ENCODE measurements at places on chromosomes 7 and 10.
A peak's percentile ranks its signal among the peaks of the same experiment; 100 is the strongest.

- no peak for DNase-seq
Measured at GRCh38 chr10:109889867-109890266, 33.4 kb downstream of the XPNPEP1 start.

GRCh38 chr7:54839575-54840213 is 80.7 kb upstream of the SEC61G start:
- no peak for DNase-seq

GRCh38 chr7:142614116-142614515 is 135.2 kb upstream of the PRSS1 start:
- DNase-seq, result no peak

DNA sequence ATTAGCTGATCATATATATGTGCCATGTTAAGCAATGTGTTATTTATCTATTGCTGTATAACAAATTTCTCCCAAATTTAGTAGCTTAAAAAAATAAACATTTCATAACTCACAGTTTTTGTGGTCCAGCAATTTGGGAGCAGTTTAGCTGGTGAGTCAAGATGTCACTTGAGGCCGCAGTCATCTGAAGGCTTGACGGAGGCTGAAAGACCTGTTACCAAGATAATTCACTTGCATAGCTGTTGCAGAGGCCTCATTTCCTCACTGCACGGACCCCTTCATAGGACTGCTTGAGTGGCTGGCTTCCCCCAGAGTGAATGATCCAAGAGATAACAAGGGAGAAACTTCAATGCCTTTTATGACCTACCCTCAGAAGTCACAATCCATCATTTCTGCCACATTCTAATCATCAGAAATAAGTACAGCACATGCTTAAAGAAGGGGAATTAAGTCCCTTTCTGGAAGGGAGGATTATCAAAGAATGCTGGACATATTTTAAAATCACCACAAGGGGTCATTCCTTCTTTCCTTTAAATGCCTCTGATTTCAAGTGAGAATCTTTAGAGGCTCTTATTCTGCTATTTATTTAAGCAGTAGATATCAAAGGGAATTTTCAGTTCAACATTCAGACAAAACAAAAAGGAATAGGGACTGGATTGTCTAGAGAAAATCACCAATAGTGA is 10.5 kb upstream of the SRPK2 start:
- no peak for DNase-seq

GRCh38 chr7:113092762-113093161 is 6.1 kb upstream of the GPR85 start:
- DNase-seq, result no peak

DNA sequence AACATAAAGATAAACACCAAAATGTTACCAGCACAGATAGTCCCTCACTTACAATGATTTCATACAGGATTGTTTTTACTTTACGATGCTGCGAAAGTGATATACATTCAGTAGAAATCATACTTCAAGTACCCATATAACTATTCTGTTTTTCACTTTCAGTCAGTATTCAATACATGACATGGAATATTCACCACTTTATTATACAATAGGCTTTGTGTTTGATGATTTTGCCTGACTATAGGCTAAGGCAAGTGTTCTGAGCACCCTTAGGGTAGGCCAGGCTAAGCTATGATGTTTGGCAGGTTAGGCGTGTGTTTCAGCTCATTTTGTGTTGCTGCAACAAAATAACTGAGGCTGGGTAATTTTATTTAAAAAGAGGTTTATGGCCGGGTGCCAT is 155.0 kb downstream of the RTKN2 start:
- DNase-seq, result no peak

- DNase-seq, result no peak
Measured at GRCh38 chr10:36251068-36251467, 609.0 kb upstream of the FZD8 start.

DNA sequence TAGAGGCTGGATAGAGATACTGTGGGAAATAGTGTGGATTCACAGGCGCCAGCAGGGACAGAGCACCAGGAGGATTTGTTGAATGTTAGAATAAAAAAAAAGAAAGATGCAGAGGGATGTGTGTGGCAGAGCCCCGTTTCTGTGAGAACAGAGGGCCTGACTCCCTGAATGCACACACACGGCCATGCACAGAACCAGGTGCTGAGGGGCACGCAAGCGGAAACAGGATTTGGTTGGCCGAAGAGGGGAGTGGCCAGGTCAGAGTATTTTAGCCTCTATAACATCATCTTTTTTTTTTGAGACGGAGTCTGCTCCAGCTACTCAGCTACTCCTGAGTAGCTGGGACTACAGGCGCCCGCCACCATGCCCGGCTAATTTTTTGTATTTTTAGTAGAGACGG is 21.9 kb downstream of the IQCE start:
- DNase-seq, result no peak

DNA sequence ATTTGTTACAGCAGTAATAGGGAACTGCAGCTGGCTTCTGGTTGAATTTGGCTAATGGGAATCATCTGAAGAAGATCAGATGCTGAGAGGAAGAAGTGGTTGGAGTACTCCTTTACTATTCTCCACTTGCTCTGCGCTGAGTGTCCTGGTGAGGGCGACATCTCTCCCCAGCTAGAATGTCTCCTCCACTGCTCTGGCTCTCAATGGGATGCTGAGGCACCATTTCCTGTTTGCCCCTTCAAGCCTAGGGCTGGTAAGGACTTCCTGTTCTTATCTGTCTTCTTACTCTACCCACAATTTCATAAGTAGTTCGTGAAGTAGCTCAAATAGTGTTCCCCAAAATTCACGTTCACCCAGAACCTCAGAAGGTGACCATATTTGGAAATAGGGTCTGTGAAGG is 43.2 kb upstream of the TES start:
- DNase-seq, result no peak

GRCh38 chr7:123114288-123114687 is 85.5 kb downstream of the SLC13A1 start:
- no peak for DNase-seq

DNA sequence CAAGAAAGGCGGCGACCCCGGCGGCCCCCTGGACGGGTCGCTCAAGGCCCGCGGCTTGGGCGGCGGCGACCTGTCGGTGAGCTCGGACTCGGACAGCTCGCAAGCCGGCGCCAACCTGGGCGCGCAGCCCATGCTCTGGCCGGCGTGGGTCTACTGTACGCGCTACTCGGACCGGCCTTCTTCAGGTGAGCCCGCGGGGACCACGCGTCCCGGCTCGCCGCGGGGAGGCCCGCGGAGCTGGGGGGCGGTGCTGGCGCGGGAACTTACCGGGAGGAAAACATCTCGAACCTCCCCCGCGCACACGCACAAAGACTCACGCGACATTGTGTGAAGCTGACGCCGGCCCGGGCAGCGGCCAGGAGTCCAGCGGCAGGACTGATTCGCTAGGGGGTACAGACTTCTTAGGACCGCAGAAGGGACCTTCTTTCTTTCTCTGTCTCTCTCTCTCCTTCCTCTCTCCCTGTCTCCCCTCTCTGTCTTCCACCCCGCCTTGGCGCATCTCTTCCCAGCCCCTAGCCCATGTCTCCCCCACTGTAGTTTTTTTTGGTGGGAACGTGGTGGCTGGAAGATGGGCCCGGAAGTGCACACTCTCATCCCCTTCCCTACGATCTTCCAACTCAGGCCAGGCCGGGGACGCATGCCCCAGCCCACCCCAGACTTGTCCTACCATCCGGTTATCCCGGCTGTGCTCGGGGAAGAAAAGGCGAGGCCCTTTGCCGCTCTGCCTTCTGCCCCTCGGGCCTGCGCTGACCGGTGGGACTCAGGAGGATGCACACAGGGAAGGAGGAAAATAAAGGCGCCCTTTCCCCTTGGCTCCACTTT is 1.2 kb downstream of the EN2 start:
- DNase-seq, result no peak

DNA sequence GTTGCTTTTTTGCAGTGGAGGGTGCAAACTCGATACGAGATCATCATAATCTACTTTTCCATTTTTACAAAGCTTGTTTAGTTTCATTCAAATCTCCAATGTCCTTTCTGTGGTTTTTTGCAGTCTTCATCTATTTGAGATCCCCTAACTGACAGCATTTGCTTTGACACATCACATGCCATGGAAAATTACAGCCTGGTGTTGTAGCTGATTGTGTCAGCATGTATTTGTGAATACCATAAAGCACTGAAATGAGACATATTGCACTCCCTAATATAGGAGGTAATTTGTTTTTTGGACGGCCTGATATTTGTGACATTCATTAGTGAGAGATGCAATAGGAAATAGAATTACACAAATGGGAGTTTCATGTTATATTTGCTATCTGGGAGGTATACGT is 620.8 kb downstream of the KCNMA1 start:
- no peak for DNase-seq

DNA sequence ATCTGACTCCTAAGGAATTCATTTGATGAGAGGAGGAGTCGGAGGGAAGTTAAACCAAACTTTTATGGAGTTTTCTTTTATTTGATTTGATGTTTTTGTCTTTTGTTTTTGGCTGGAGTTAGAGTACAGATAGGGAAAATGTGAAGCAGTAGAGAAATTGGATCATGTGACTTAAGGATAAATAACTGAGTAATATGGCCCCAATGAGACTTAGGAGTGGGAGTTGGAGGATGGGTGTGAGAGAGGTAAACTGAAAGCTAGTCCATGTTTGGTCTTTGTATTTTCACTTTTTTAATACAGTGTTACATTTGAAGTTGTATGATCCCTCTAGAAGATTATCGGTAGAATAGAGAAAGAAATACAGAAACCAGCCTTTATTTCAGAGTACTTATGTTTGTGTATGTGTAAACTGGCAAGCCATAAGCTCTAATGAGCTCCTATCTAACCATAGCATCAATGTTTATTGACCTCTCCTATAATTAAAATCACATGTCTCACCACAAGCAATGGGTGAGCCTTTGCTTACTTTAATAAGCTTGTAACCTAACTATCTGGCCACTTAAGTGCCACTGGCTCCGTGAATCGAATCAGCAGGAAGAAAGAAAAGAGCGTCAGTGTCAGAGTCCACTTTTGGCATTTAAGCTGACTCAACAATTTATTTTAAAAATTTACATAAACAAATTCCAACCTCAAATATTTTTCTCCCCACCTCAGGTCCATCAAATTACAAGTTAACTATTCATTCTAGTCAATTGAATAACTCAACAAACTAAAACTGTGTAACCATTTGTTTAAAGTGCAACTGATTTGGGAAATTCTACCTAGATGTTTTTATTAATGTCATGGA is 113.8 kb downstream of the EPDR1 start:
- no peak for DNase-seq

GRCh38 chr7:46972205-46972604 is 609.7 kb downstream of the TNS3 start:
- no peak for DNase-seq

GRCh38 chr10:73765066-73765465 is 16.8 kb upstream of the CHCHD1 start:
- no peak for DNase-seq

GRCh38 chr7:45402480-45403218 is 171.5 kb upstream of the ADCY1 start:
- DNase-seq, result no peak

DNA sequence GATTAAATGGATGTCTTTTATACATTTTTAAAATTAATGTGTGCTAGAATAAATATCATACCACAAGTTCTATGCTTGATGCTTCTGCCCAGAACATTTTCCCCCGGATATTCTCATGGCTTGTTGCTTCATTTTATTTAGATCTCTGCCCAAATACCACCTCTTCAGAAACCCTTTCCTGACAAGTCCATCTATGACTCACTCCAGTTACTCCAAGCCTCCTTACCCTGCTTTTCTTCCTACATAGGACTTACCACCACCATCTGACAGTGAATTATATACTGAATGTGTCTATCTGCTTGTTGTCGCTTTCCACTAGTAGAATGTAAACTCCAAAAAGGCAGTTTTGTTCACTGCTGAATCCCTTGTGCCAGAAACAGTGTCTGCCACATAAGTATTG is 19.1 kb upstream of the ERVW-1 start:
- DNase-seq, result no peak

GRCh38 chr10:120005207-120006201 is 113.0 kb downstream of the SEC23IP start:
- no peak for DNase-seq

DNA sequence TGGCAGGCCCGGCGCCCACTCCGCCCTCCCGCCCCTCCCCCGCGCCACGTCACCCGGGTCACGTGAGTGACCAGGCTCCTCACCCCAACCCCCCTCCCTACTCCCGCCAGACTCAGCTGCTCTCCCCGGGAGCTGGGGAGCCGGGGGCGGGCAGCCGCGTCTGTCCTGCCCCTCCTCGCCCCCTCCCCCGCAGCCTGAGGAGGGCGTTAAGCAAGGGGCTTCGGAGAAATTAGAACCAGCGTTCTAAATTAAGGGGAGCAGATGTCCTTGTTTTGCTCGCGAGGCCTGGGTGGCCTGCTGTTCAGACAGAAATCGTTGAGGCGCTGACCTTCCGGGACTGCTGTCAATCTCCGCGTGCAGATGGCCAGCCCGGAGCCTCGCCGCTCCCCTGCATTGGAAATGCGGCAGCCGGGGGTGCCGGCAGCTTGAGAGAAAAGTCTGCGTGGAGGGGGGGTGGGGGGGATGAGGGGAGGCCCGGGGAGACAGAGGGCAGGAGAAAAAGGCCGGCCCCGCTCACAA is 102.2 kb upstream of the ZNF438 start:
- DNase-seq, result peak; percentile 51

DNA sequence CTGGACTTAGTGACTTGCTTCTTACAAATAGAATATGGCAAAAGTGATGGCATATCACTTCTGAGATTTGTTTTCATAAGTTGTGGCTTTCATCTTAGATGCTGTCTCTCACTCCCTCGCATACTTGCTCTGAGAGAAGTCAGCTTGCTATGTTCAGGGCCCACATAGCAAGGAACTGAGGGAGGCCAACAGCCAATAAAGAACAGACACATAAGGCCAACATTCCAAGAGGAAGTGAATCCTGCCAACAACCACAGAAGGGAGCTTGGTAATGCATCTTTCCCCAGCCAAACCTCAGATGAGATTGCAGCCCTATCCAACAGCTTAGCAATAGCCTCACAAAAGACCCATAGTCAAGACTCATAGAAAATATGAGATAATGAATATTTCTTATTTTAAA is 39.2 kb upstream of the DMTF1 start:
- DNase-seq, result no peak

GRCh38 chr10:16367621-16368292 is 69.1 kb upstream of the PTER start:
- DNase-seq, result no peak

- DNase-seq, result no peak
Measured at GRCh38 chr10:95881316-95881715, 26.5 kb upstream of the CC2D2B start.

- no peak for DNase-seq
Measured at GRCh38 chr7:38795593-38795992, 113.4 kb downstream of the VPS41 start.

GRCh38 chr10:27949528-27950241 is 49.2 kb downstream of the ODAD2 start:
- no peak for DNase-seq

GRCh38 chr7:7819442-7820247 is 101.2 kb upstream of the RPA3 start:
- DNase-seq, result no peak

- DNase-seq, result no peak
Measured at GRCh38 chr10:70543911-70544310, 58.6 kb downstream of the PRF1 start.
